Fibroblast of the aortic adventitia (primary cell): ENCODE measurements at places on chromosomes 6 and 20.

DNA sequence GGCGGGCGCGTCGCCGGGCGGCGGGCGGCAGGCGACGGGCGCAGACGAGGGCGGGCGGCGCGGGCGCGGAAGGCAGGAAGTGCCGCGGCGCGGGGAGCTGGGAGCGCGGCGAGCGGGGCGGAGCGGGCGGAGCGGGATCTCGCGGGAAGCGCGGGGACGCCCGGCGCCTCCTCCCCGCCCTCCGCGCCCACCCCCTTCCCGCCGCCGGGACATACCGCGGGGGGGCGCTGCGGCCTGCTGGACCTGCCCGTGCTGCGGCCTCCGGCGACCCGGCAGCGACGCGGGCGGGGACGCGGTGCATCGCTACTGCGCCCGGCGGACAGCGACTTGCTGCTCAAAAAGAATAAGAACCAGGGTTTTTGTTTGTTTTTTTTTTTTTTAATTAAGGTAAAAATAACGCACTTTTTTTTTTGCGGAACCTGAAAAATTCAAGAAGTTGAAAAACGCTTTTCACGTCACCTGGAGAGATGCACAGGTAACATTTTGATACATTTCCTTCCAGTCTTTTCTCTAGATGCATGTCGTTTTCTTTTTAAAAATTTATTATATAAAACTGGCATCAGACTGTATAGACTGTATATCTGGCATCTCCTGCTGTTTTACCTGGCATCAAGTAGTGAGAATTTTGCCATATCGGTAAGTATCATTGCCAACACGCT, at the start of gene CENPB:
TSS of gene CENPB (minus strand) at position 76 of the 659 bp plus-strand sequence. CDS start 257 bp downstream, outside the sequence.
- DNase-seq: peak; percentile 72

GRCh38 chr20:42846784-42847490, 342.8 kb downstream of the PTPRT start:
- no peak for DNase-seq

DNA sequence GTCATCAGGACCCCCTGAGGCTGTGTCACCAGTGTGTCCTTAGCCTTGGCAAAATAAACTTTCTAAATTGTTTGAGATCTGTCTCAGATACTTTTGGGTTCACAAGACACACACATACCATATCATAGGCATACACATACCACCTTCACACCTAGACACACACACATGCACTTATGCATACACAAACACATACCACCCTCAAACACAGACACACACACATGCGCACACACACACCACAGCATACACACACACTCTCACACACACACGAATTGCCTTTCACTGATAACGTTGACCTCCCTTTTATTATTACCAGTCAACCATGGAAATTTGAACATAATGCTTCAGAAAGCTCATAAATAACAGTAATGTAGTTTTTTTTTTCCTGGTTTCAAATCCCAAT, 108.6 kb upstream of the MYLIP start:
- DNase-seq: no peak

GRCh38 chr6:35192301-35192860, 21.4 kb upstream of the SCUBE3 start:
- no peak for DNase-seq

DNA sequence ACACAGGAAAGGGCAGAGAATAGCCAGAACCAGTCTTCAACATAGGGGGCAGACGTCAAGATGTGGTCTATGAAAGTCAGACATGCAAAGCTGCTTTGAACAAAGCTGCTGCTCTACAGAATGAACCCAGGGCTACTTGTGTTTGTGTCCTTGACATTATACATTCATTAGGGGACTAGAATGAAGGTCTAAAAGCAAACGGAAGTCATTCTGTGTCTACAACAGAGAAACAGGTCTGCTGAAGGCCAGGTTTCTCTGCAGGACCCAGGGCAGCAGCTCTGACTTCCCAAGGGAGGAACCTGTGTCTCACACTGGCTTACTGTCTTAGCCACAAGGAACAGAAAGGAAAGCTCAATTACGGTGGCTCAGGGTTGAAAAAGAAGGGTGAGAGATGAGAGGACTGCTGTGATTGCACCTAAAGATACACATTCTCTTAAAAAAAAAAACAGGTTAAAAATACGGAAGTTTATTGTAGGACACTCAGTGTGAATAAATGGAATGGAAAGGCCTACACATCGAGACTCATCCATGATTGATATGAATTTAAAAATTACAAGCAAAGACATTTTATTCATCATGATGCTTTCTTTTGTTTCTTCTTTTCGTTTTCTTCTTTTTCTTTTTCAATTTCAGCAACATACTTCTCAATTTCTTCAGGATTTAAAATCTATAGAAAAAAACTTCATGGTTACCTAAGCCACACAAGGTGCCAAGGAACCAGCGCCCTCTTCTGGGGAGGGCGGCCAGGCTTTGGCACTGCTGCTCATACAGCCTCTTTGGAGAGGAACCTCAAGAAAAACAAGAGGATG, 6.7 kb downstream of the PSMA7 start:
- peak; percentile 70 for DNase-seq
